ENCODE measurements at places on chromosomes 3 and 15.

DNA sequence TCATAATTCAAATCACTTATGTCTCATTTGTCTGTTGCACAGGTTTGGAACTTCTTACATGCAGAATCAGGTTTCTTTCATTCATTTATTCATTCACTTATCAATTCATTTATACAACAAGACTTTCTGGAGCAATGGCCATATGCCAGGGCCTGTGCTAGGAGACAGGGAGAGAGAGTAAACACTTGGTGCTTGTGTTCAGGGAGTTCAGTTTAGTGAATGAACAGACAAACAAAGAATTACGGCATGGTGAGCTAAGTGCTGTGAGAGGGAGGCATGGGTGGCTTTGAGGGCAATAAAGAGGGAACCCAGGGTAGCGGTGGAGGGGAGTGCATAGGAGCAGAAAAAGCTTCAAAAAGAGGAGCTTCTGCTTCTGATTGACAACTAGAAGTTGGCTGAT lies 8.5 kb upstream of the IREB2 start:
- no peak for DNase-seq

- no peak for DNase-seq
Measured at GRCh38 chr3:153910387-153910786, 210.8 kb upstream of the ARHGEF26 start.

- DNase-seq: no peak
Measured at GRCh38 chr3:13214847-13215472, 141.7 kb upstream of the IQSEC1 start.

- no peak for DNase-seq
Measured at GRCh38 chr15:74234598-74234875, 1.6 kb upstream of the CCDC33 start.

DNA sequence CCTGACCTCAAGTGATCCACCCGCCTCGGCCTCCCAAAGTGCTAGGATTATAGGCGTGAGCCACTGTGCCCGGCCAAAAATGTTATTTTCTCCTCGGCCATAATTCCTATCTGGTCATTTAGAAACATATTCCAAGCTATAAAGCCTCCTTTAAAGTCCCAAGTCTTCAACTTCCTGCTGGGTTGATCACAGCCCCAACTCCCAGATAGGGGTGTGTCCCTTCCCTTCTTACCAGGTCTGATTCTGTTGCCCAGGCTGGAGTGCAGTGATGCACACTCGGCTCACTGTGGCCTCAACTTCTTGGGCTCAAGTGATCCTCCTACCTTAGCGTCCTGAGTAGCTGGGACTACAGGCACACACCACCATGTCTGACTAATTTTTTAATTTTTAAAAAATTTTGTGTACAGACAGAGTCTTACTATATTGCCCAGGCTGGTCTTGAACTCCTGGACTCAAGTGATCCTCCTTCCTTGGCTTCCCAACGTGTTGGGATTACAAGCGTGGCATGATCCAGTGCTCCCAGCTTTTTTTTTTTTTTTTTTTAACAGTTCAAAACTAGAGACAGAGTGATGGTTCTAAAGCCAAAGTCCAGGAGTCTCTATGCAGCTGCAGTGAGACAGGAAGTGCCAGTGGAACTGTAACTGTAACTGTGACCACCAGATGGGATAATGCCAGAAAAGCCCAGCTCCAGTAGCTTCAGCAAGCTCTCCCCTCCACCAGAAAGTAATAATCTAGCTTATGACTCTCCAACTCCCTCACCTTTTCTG lies 8.2 kb upstream of the PRKAR2A start:
- DNase-seq: no peak

- no peak for DNase-seq
Measured at GRCh38 chr3:51141573-51141972, 243.5 kb upstream of the MANF start.

GRCh38 chr3:20742903-20743552 lies 557.0 kb upstream of the SGO1 start:
- no peak for DNase-seq

DNA sequence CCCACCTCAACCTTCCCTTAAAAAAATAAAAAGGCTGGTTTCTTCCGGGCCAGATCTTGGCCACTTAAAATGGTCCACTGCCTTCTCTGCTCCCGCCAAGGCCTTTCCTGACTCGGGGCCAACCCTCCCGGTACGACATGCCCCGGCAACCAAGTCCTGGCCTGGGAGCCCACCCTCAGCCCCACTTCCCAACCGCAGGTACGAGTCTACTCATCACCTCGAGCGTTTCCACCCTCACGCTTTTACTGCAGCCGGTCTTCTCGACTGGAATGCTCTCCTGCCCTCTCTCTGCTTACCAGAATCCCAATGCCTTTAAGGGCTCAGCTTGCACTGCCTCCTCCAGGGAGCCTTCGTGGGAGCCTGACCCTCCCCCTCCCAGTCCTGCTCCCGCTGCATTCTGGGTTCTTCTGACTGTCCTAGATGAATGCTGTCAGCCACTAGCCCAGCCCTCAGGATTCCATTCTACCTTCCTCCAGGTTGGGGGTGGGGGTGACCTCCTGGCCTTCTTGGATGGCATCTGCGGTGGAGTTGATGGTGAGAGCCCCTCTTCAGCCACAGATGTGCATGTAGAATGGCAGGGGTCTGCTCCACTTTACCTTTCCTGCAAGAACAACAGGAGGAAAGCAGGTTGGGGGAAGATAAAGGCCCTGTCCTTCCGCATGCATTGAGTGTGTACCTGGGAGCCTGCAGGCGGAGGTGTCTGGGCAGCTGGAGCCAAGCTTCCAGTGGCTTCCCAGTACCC lies 1.1 kb upstream of the CSRNP1 start:
- no peak for DNase-seq

DNA sequence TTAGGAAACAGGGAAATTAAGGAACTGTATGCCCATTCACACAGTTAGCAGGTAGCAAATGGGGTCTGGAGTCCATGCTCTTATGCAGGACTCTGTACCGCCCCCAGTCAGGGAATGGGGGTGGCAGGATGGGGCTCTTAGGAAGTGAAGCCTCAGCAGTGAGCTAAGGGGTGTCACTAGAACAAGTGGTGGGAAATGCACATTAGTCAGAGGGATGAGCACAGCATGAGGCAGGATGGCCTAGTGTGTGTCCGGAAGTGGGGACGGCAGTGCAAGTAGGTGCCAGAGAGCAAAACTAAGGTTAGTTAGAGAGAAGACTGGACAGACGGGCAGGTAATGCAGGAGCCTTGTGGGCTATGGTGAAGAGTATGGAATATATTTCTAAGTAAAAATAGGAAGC lies 60.7 kb downstream of the ST3GAL6 start:
- no peak for DNase-seq
